ENCODE measurements at places on chromosomes 7 and 10. TPM values are rescaled to one million over a fixed set of nuclear protein-coding genes. Genes with fewer than 3 reads are reported as not detected.

Gene ZNF37A
- 7.5 TPM for total RNA-seq

Gene GHRHR
- not detected for total RNA-seq

Gene TBXAS1
- total RNA-seq = 11.0 TPM

Gene ACTL6B
- total RNA-seq = not detected

Gene HMX2
- total RNA-seq = 0.10 TPM

Gene HSPA14
- 46.5 TPM for total RNA-seq

Gene PLPP4
- 0.14 TPM for total RNA-seq

Gene MCM10
- 22.9 TPM for total RNA-seq

Gene LGI1
- total RNA-seq = not detected

Gene FAM149B1
- total RNA-seq = 6.6 TPM

Gene KCP
- 0.14 TPM for total RNA-seq

Gene PRSS37
- not detected for total RNA-seq

Gene POLR2J2
- total RNA-seq = 0.75 TPM

Gene CRHR2
- not detected for total RNA-seq

Gene NPC1L1
- 0.07 TPM for total RNA-seq

Gene HABP2
- total RNA-seq = 0.07 TPM

Gene WDR86
- 0.17 TPM for total RNA-seq

Gene CPA1
- total RNA-seq = not detected

Gene NOC3L
- 31.8 TPM for total RNA-seq

Gene TDRD1
- not detected for total RNA-seq

Gene BTBD16
- 0.52 TPM for total RNA-seq

Gene VGF
- total RNA-seq = 22.7 TPM

Gene PALD1
- 6.5 TPM for total RNA-seq

Gene SPDYE2
- not detected for total RNA-seq

Gene H2AZ2
- 270 TPM for total RNA-seq

Gene TMEM213
- not detected for total RNA-seq

Gene IGF2BP3
- total RNA-seq = 26.0 TPM

Gene GNG11
- total RNA-seq = 35.6 TPM

Gene DGKI
- total RNA-seq = 0.31 TPM
